Transverse colon (tissue), 4 donors: ENCODE measurements at places on chromosomes 2 and 18. TPM values are rescaled to one million over a fixed set of nuclear protein-coding genes. Genes with fewer than 3 reads are reported as not detected.

Gene SLC23A3
- 5.4 TPM for total RNA-seq

Gene PRSS56
- total RNA-seq = not detected

Gene ALPI
- total RNA-seq = 4.2 TPM

Gene IL36B
- total RNA-seq = not detected

Gene DOK6
- total RNA-seq = 0.27 TPM

Gene TRIM43
- not detected for total RNA-seq

Gene FSHR
- not detected for total RNA-seq

- no peak for DNase-seq
Measured at GRCh38 chr2:218997731-218998130, 4.5 kb upstream of the CRYBA2 start.

GRCh38 chr2:19886261-19886660 lies 15.5 kb downstream of the TTC32 start:
- no peak for DNase-seq

- DNase-seq = no peak
Measured at GRCh38 chr2:171347591-171348032, 86.2 kb downstream of the METTL8 start.

GRCh38 chr2:158934170-158934569 lies 34.3 kb upstream of the TANC1 start:
- no peak for DNase-seq

DNA sequence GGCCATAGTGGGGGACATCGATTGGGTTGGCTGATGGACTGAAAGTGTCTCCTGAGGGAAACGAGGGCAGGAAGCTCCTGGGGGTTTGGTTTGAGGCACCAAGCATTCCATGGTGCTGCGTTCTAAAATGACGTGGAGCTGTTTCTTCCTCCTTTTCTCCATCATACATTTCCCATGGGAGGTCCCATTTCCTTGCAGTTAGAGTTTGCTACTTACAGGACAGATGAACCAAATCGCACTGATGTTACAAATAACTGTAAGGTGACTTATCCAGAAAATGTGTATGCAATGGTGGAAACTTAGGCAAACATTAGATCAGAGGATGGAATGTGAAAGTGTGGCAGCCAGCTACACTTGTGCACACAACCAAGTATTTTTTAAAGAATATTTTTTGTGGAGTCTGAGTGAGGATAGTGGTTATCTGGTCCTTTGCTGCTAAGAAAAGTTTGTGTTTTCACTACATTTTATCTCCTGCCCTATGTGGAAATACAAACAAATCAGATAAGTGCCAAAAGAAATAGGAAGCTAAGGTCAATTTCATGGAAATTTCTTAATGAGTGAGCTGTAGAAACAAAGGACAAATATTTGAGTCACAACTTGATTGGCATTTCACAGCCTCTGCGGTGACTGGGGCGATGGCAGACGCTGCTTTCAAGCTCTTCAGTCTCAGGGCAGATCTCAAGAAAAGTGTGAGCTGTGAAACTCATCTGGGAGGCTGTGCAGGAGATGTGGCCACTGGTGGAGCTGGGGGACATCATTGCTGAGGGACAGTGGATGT lies 256.2 kb downstream of the TSN start:
- no peak for DNase-seq

DNA sequence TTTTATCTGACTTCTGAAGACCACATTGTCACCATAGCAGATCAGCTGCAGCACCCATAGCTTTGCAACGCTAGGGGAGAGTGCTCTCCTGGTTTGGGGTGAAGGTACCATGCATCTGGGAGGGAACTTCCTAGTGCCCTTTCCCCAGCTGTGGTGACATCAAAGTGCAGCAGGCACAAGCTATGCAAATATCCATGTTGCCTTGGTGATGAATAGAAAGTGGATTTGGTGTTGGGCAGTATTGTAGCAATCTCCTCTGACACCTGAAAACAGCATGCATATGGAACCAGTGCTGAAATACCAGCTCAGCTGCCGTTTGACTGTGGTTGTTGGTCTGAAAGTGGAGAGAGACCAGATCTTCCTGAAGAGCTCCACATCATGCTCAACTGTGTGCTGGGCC lies 37.1 kb downstream of the BCL2L11 start:
- DNase-seq = peak; percentile 50

DNA sequence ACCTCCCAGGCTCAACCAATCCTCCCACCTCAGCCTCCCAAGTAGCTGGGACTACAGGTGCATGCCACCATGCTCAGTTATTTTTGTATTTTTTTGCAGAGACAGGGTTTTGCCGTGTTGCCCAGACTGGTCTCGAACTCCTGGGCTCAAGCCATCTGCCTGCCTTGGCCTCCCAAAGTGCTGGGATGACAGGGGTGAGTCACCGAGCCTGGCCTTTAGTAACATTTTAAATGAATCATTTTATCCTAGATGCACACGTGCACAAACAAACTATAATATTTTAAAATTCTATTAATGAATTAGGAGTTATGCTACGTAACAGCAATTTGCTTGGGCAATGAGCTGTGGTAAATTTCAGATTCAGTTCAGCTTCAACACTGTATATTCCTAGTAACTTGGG lies 862.5 kb upstream of the ID2 start:
- DNase-seq = no peak

DNA sequence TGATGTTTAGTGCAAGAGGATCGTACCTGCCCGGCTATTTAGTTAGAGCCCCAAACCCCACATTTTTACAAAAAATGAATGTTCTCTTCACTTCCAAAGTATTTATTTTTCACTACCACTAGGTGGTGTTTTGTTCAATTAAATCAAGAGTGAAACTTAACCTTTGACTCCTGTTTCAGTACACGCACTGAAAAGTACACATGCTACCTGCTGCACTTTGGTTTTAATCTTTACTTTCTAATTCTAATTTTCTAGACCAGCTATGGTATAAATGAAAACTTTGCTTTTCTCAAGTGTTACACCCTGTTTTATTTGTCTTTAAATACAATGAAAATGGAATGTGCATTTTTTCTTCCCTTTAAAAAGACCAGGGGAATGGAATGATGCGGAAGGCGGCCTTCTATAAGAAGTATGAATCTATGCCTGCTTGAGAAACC lies 31.4 kb upstream of the CHN1 start:
- DNase-seq = no peak

GRCh38 chr2:230575642-230576324 lies 136.9 kb upstream of the CAB39 start:
- no peak for DNase-seq

- DNase-seq = no peak
Measured at GRCh38 chr2:163600801-163601200, 135.0 kb downstream of the FIGN start.

- DNase-seq = peak; percentile 31
Measured at GRCh38 chr2:138500592-138501424, 762 bp upstream of the SPOPL start.

DNA sequence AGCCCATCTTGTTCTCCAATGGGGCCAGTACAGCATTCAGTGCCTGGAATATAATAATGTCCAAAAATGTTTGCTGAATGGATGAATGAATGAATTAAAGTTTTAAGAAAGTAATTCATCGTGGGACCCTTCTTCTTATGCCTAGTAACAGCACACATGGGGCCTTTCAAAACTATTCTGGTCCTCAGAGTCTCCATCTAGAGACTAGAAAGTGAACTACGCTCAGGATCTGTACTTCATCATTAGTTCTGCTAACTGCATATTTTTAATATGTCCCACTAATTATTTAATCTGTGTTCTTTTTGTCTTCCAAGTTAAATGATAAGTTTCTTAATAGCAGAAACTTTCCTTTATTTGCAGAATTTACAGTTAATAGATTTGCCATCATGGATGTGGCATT lies 172.5 kb downstream of the SMAD2 start:
- DNase-seq = no peak

- no peak for DNase-seq
Measured at GRCh38 chr2:226584518-226585055, 215.0 kb downstream of the IRS1 start.

GRCh38 chr2:106974891-106975290 lies 88.9 kb upstream of the ST6GAL2 start:
- no peak for DNase-seq

DNA sequence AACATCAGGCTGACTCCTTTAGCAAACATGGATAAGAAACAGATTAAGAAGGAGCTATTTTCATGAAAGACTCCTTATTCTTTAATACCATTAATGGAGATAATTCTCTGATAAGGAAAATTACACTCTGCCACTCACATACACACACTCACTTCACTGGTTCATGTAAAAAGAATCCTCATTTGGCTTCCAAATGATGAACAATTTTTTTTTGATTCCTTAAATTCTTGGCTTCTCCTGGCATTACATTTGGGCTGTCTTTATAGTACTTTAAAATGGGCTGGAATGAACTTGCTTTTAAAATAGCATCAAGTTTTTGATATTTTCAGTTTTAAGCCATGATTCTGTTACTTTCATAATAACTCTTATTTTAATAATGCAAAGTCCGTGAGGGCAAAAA lies 328.6 kb downstream of the SLC8A1 start:
- no peak for DNase-seq

- no peak for DNase-seq
Measured at GRCh38 chr2:3902131-3902530, 198.8 kb downstream of the DCDC2C start.

DNA sequence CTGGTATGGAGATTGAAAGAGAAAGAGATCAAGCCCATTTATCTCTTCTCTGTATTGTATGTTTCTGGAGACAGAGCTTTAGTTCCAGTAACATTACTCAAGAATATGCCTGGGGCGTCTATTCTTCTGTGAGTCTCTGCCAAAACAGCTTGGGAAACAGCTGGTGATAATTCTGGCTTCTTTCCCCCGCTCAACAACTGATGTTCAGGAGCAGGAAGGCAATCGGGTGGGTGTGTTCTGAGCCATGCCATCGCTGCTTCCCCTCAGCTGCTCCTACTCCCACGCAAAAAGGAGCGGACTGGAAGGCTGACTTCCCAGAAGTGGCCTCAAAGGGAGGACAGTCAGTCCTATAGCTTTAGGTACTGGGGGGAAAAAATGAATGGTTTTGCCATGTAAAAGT lies 695.1 kb downstream of the PLCL1 start:
- no peak for DNase-seq

- DNase-seq = no peak
Measured at GRCh38 chr2:224946895-224947294, 95.4 kb downstream of the DOCK10 start.

DNA sequence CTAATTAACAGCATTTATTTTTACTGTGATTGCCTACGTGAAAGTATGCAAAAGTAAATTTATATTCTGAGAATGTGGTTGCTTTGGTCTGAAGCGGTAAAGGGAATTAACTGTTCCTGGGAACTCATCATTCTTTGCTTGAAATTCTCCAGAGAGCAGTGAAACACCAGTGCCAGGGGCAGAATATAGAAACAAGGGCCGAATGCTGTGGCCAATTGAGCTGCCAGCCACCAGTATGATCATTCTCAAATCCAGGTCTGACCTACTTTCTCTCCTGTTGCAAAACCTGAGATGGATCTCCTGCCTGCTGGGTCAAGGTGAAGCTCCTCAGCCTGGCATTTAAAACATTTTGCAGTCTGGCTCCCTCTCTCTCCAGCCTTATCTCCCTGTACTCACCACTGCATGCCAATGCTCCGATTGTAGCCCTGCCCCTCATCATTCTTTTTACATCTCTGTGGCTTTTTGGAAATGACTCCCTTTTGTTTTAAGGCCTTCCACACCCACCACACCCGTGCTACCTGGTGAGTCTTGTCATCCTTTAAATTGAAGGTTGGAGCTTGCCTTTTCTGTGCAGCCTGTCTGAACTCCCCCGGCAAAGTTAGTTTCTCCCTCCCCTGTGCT lies 94.5 kb upstream of the TMEM178A start:
- DNase-seq = no peak

DNA sequence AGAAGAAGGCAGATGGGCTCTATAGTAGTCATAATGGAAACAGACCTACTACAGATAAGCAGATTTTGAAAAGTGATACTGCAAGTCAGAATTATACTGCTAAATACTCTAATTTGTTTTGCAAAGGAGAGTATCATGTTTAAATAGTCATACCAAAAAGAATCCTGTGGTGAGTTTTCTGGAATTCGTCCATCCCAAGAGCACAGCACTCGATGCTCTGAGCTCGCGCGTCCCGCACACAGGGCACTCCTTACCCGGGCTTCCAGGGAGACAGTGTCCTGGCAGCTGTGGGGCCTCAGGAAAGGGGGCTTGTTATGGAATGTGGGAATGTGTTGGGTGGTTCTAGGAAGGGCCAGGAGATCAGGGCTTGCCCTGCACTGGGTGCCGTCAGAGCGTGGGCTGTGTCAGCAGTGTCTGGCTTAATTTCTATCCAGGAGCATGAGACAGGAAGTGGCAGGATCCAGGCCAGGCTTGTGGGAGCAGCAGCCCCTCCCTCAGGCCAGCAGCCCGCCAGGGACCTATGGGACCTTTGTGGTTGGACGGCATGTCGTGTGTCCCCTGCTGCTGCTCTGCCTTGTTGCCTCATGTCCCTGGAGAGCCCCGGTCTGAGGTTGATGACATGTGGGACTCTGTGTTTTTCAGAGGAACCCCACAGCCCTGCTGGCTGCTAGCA lies 193.2 kb upstream of the TPO start:
- DNase-seq = no peak

- no peak for DNase-seq
Measured at GRCh38 chr18:80070825-80071224, 36.6 kb downstream of the RBFA start.

DNA sequence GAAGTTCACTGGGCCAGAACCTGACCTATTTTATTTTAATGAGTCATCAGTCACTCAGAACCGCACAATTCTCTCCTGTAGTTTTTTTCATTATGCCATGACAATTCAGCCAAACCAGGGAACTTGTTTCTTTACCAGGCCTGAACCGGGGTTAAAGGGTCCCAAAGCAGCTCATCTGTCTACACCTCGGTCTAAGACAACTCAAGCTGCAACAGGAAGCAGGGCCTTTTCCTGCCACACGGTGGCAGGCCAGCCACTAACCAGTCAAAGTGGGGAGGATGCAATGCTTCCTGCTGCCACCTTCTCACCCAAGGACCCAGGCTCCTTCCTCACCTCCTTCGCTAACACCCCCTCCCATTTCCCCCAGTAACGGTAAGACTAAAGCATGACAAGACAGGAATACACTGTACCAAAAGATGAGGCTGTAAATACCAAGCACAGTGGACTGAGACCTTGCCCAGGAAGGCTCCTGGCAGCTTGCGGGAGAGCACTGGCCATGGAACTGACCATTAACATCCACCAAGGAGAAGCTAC lies 56.7 kb upstream of the ACKR3 start:
- peak; percentile 58 for DNase-seq
